ENCODE measurements at places on chromosomes 16 and 17. TPM values are rescaled to one million over a fixed set of nuclear protein-coding genes. Genes with fewer than 3 reads are reported as not detected.
A peak's percentile ranks its signal among the peaks of the same experiment; 100 is the strongest.

GRCh38 chr17:44323359-44324091 lies 1.1 kb downstream of the SLC25A39 start:
- DNase-seq: no peak

DNA sequence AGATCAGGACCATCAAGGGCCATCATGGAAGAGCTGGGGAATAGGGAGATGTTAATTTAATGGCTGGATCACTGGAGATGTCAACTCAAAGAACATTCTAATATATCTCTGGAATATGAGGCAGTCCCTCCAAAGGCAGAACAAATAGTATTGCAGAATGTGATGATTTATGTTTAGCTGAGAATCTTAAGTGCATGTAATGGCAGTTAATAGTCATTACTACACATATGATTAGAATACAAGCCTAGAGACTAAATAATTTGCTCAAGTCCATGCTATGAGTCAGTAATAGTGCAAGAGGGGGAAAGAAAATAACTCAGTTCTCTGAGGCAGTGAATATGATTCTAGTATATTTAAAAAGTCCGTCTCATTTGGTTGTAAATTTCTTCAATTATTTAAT lies 32.3 kb downstream of the SNTB2 start:
- DNase-seq: no peak

Gene PRPSAP2
- total RNA-seq: 23.9 TPM

GRCh38 chr17:5135726-5136579 lies 20.1 kb downstream of the USP6 start:
- DNase-seq: peak; percentile 80

GRCh38 chr17:57694051-57694450 lies 51.0 kb downstream of the CCDC182 start:
- peak; percentile 53 for DNase-seq

Gene NLRC5
- 14.4 TPM for total RNA-seq

DNA sequence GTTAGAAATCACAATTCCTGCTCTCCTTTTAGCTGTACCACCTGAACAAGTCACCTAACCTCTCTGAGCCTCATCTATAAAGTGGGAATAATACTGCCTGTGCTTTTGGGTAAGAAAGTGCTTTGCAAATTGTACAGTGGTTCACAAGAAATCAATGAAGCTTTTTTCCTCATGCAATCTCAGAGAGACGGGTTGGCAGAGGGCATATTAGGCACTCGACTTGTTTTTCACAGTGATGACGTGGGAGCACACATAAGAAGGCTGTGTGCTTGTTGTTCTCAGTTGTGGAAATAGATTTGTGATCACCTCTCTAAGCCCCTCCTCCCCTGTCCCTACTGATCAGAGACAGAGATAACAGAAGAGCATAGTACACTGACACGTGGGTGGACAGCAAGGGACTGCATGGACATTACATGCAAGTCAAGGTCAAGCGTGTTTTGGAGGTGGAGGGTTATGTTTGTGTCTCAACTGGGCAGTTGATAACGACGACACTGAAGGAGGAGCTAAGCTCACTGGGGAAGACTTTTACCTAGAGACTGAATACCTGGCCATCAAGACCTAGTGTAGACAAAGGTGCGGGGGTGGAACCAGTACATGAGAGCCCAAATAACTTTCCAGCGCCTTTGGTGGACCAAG lies 1.7 kb upstream of the GPT2 start:
- DNase-seq: no peak

DNA sequence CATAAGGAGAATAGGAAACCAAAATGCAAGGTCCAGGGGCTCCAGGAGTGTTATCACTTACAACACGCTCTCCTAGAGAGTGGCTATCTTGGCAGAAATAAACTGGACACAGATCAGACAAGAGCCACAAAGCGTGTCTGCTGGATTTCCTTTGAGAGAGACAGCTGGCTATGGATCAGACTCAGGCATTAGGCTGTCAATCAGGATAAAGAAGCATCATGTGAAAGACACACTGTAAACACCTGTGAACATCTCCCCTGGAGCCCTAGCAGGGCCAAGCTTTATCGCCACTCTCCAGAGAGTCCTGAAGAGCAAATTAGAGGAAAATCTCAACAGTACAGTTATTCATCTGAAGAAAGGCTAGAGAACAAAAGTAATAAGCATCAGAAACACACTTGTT lies 26.0 kb downstream of the SYCE1L start:
- DNase-seq: no peak

GRCh38 chr17:74271281-74271680 lies 2.8 kb upstream of the DNAI2 start:
- DNase-seq: no peak

DNA sequence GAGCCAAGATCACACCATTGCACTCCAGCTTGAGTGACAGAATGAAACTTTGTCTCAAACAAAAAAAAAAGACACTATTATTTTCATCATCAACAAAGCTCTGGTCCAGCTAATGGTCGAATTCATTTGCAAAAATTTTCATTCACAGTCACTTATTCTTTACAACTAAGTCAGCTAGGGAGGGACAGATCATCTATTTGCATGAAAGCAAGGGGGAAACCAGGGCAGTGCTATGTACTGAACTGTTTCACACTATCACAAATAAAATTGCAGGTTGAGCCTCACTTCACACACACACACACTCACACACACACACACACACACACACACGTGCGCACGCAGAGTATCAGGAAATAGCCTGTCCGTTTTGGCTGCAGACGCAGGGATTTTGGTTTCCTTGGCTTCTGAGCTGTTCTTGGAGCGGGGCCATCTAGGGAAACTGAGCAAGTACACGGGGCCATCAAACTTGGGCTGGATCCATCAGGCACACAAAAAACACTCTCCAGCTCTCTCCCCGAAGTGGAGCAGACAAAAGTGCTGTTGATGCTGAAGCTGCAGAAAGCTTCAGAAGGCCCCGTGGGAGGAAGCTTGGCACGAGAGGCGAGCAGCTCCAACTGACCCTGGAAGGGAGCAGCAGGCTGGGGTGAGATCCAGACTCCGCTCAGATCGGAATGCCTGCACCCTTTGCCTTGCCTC lies 44.3 kb upstream of the HELZ start:
- DNase-seq: peak; percentile 92

Gene PMP22
- 171 TPM for total RNA-seq

GRCh38 chr16:1997494-1998359 lies 8.0 kb downstream of the SYNGR3 start:
- DNase-seq: no peak

- no peak for DNase-seq
Measured at GRCh38 chr17:59439262-59439661, 107.8 kb downstream of the YPEL2 start.

GRCh38 chr17:16872351-16873173 lies 99.4 kb downstream of the TNFRSF13B start:
- no peak for DNase-seq

Gene TEKT3
- not detected for total RNA-seq

Gene TAC4
- total RNA-seq: not detected

DNA sequence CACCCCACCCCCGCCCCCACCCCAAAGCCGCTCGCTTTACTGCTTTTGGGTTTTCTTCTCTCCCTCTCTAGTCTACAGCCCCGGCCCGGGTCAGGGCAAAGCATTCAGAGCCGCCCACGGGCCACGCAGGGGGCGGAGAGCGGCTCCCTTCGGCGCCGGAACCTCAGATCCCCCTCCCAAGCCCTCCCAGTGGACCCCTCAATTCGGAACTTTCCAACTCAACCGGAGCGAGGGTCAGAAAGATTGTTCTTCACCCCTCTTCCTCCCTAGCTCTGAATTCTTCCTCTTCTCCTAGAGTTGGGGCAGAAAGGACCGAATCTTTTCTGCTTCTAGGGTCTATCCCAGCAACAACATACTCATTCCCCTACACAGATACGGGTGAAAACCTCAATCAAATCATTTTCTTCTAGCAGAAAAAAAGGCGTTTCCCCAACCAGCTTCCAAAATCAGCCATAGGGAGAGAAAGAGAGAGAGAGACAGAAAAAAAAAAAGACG lies 1.0 kb downstream of the HOXB2 start:
- DNase-seq: no peak

Data from esophagus muscularis mucosa (tissue), 4 donors.